ENCODE measurements at places on chromosomes 5 and 9.

DNA sequence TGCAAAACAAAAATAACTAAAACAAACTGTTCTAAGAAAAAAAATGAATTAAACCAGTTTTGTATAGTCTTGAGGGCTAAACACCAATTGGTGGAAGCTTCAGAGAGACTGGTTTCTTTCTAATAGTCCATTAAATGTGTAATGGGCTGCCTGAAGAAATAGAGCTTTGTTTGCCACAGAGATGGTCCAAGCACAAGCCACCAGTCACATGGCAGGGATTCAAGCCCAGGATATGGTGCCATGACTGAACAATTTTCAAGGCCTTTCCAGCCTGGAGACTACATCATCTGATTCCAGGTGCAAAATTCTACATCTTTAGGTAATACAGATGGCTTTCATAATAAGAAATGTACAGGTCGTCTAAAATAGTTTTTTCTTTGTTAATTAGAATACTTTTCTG is 355.3 kb downstream of the NR2F1-AS1 start:
- DNase-seq: no peak

GRCh38 chr5:134891473-134891872 is 13.5 kb upstream of the PCBD2 start:
- DNase-seq: no peak

DNA sequence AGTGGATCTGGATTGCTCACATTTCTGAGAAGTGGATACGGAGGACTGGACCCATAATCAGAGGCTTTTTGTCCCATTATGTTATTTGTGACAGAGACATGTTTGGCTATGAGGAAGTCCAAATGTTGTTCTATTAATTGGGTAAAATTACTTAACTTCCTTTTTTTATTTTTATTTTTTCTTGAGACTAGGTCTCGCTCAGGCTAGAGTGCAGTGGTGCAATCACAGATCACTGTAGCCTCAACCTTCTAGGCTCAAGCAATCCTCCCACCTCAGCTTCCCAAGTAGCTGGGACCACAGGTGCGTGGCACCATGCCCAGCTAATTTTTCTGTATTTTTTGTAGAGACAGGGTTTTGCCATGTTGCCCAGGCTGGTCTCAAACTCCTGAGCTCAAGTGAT is 11.9 kb upstream of the PGGT1B start:
- no peak for DNase-seq

- no peak for DNase-seq
Observed at GRCh38 chr9:124708633-124709291, 62.3 kb downstream of the NR6A1 start.

DNA sequence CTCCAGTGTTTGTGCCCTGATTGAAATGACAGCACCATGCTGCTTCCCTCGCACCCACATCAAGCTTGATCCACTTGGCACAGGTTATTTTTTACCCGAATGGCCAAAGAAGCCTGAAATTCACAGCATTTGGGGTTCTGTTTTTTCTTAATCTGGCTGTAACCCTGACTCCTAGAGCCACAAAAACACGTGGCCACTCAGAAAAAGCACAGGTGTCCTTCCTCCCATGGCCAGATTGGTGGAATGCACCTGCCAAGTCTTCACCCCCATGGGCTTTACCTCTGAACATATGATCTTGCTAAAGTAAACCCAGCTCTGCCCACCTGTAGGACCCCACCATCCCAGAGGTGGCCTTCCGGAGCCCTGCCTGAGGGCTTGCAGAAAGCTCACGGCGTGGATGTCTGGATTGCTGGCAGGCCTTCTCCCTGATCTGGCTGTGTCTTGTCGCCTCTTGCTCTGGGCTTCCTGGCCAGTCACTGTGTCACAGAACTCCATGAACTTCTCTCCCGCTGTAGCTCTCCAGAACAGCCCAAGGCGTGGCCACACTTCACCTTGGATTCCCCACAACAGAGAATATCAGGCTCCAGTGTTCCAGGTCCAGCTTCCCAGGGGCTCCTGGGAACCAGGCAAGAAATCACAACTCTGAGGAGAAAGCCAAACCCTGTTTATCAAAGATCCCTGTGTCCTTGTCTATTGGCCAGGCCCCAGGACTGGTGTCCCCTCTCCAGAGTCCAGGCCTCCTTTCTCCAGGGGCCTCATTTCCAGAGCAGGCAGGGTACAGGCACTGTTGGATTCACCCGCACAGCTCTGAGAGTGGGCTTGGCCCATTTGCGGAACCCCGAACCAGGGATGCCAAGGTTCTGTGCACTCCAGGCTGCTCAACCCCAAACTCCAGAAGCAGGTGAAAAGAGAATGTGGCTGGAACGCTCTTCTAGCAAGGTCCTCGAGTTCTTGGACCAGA is 272.5 kb downstream of the SYK start:
- DNase-seq: no peak

GRCh38 chr5:100803397-100803796 is 99.7 kb downstream of the ST8SIA4 start:
- no peak for DNase-seq

DNA sequence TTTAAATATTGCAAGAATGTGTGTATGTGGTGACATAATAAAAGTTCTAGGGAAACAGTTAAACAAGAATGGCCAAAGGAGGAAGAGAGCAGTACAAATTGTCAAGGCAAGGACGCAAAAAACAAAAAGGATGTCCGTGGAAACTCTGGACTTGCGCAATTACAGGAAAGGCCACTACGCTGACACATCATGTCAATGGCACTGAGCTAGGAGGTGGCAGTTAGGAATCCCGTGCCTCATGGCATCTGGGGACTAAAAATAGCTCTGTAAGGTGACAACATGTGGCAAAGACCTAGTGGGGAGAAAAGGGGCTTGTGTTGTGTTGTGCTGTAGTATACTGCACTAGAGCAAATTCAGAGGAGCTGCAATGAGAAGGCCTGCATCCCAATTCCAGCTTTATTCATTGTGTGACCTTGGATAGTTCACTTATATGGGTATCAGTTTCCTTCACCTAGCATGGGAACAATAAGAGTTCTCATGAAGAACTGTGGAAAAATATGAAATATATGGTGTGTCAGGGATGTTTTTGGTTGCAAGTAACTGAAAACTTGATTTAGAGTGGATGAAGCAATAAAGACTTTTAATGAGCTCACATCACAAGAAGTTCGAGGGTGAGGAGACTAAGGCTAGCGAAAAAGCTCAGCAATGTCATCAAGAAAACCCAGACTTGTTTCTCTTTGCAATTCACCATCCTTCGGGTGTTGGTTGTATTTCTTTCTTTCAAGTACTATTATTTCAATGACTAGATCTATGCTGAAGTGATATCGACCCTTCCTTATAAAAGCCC is 124.1 kb upstream of the STC2 start:
- no peak for DNase-seq

DNA sequence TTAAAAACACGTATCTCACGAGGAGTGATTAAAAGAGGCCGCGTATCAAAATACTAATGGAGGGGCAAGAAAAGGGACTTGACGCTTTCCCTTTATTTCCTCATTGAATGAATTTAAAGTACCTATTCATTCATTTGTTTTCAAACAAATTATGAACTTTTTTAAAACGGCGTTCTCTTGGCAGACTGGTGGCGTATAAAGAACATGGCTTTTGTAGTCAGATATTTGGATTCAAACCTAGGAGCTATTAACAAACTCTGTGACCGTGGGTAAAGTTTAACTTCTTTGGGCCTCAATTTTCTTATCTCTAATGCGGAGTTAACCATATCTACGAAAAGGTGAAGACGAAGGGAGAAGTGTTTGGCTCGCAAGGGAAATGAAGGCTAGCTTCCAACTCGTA is 876 bp downstream of the CAAP1 start:
- no peak for DNase-seq

DNA sequence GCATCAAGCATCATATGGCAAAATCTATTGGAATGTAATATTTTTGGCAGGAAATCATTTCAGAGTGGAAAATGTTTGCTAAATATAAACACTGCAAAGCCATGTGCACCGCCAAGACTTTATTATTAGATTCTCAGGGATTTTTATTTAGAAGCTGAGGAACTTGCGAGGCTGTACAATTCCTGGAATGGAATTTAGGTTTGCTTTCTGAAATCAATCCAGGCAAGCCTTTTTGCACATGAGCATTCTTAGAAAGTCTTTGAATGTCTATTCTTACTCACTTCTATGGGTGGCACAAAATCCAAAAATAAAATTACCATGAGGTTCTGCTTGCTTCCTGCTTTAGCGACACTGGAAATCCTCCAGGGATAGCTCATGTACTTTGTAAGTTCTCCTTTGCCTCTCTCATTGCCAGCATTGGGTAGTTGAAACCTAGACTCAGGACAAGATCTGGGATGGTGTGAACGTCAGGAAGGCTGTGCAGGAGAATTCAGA is 71.5 kb upstream of the PALM2AKAP2 start:
- no peak for DNase-seq

GRCh38 chr9:131598121-131598520 is 52.8 kb downstream of the PRRT1B start:
- no peak for DNase-seq

DNA sequence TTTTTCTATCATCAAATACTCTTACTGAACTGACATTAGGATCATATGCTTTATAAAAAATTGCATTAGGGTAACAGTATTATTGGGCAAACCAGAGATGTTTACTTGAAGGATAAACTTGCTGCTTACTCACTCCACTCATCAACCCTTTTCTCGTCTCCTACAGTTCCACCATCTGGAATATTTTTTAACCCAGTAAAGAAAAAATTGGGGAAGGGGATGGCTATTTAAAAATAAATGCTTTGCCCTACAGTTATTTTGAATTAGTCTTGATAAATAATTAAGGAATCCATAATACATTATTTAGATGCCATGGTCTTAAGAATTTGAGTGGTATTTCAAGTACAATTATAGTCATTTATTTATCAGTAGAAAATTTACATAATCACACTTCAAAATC is 225.8 kb downstream of the MEF2C start:
- DNase-seq: no peak

- no peak for DNase-seq
Observed at GRCh38 chr5:74092766-74093165, 466.8 kb downstream of the ARHGEF28 start.

DNA sequence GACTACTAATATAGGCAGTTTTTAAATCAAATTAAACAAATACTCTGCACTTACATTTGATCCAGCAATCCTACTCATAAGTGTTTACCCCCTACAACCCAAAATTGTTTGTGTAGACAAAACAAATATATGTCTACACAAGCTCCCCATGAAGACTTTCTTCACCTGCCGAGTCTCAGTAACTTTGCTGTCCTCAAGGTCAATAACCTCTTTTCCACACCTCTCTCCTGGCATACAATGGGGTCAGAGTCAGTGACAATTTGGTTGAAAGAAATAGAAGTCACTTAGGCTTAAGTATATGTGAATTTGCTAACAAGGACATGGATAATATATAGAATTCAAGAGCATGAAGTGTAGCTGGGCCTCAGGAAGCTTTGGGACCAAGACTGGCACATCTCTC is 29.1 kb downstream of the APBA1 start:
- DNase-seq: no peak

GRCh38 chr9:122216798-122217418 is 11.8 kb downstream of the LHX6 start:
- no peak for DNase-seq

DNA sequence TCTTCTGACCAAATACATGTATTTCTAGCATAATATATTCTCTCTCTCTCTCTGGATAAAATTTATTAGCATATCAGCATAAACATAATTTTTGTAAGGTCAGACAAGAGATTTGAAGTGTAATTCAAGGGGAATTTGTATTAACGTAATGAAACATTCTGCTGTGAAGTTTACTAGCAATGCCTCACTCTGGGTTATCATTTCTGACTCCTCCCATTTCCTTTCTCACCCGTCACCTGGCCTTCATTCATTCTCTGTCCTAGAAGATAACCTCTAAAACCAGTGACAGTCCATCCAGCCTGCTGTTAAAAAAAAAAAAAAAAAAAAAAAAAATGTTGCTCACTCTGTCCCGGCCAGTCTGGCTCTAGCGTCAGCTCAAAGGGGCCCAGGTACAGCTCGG is 27.1 kb downstream of the GRAMD2B start:
- no peak for DNase-seq

DNA sequence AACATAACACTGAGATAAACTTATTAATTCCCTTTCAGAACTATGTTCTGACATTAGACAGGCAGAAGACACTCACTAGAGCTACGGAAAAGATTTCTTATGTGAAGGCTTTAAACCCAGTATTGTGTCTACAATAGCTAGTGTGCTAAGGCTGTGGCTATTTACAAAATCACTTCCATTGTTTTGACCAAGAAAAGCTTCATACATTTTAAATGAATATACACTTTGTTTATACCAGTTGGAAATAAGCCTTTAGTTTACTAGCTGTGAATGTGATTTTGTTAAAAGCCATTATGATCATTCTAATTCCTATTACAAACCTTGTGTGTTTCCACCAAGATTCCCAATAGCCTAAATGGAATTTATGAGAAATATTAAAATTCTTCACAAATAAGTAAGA is 83.0 kb downstream of the AGTPBP1 start:
- no peak for DNase-seq

GRCh38 chr5:152650413-152650812 is 245.3 kb upstream of the NMUR2 start:
- DNase-seq: no peak

GRCh38 chr9:104386425-104387069 is 117.5 kb upstream of the OR13F1 start:
- DNase-seq: no peak

DNA sequence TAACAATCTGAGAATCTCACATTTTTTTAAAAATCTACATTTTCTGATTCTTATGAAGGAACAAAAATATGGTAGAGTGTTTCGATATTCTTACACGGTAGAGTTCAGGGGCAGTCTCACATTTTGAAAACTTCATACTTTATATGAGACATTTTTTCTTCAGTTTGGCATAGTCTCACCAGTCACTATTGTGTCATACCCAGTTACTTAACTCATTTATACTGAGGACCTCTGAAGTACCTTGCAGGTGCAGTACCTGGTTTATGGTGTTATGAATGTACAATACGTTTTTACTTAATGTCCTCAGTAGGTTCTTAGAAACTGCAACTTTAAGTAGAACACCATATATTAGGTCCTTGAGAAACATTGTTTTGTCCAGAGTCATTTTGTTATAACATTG is 196.6 kb downstream of the SGCD start:
- no peak for DNase-seq

DNA sequence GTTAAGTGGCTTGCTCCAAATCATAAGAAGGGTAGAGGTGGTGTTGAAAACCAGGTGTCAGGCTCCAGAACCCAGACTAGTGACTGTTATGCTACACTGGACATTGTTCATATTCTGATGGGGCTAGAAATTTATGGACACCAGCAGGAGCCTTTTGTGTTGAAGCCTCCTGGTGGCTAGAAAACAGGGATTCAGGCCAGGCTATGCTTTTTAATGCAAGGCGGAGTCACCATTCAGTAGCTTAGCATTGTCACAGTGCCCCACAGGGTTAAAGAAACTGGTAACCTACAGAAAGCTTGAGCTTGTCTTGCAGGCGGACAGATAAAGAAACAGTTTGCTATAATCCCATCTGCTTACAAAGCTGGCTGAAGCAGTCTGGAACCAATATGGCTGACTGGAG is 23.0 kb upstream of the GOLM1 start:
- DNase-seq: no peak

GRCh38 chr5:80326468-80326867 is 6.7 kb downstream of the SPZ1 start:
- no peak for DNase-seq

GRCh38 chr9:2274762-2275161 is 259.6 kb downstream of the SMARCA2 start:
- no peak for DNase-seq

Measured in activated CD4-positive, alpha-beta T cell treated with anti-CD3 and anti-CD28 coated beads, Interleukin-2, amount 50 U/mL, for 24 hours (primary cell).